A549 treated with Hydrocortisone at 1 μM for 4 hours (cell line): ENCODE measurements at places on chromosomes 13 and 19. TPM values are rescaled to one million over a fixed set of nuclear protein-coding genes. Genes with fewer than 3 reads are reported as not detected.

The LRP3 gene
- 34.3 to 52.9 TPM (median 50.7 TPM) in 5 replicates for total RNA-seq

The CGB1 gene
- total RNA-seq: not detected in 5 replicates

The ZNF132 gene
- total RNA-seq: 0.08 to 0.17 TPM (median 0.13 TPM) in 5 replicates

The CD33 gene
- 0.14 to 0.22 TPM in 2 of 5 replicates, not detected in the others for total RNA-seq

The PCP2 gene
- 0.26 TPM in 1 of 5 replicates, not detected in the others for total RNA-seq

The CD22 gene
- total RNA-seq: 0.68 to 1.2 TPM (median 0.95 TPM) in 5 replicates

The PRSS57 gene
- total RNA-seq: 0.16 to 0.23 TPM in 2 of 5 replicates, not detected in the others

The ESD gene
- total RNA-seq: 80.5 to 96.5 TPM (median 87.0 TPM) in 5 replicates

The PRR20E gene
- total RNA-seq: not detected in 5 replicates

The FOSB gene
- total RNA-seq: 10.5 to 18.6 TPM (median 11.7 TPM) in 5 replicates

The PVR gene
- total RNA-seq: 100 to 124 TPM (median 118 TPM) in 5 replicates

The ACER1 gene
- not detected in 5 replicates for total RNA-seq

The ASPDH gene
- total RNA-seq: not detected in 5 replicates

The ZNF529 gene
- 2.1 to 3.4 TPM (median 2.7 TPM) in 5 replicates for total RNA-seq

The FUT3 gene
- total RNA-seq: 0.05 to 0.06 TPM in 2 of 5 replicates, not detected in the others

The URAD gene
- not detected in 5 replicates for total RNA-seq
